ENCODE measurements at places on chromosomes 5 and 9.

GRCh38 chr5:1243487-1244130 lies 18.4 kb downstream of the SLC6A18 start:
- peak; percentile 51 for DNase-seq

DNA sequence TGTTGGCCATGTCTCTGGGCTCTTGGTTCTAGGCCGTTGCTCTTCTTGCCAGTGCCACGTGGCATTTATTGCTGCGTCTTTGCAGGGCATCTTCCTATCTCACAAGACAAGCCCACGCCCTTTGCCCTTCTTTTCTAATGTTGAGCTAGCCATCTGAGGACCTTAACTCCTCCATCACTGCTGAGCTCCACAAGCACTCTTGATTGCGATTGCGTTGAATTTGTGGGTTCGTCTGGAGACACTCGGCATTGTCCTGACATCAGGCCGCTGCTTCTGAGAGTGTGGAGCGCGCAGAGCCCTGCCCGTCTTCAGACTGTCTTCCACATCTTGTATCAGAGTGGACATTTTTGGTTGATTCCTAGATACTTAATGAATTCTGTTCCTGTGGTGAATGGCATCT lies 14.5 kb upstream of the FCN1 start:
- DNase-seq, result no peak

DNA sequence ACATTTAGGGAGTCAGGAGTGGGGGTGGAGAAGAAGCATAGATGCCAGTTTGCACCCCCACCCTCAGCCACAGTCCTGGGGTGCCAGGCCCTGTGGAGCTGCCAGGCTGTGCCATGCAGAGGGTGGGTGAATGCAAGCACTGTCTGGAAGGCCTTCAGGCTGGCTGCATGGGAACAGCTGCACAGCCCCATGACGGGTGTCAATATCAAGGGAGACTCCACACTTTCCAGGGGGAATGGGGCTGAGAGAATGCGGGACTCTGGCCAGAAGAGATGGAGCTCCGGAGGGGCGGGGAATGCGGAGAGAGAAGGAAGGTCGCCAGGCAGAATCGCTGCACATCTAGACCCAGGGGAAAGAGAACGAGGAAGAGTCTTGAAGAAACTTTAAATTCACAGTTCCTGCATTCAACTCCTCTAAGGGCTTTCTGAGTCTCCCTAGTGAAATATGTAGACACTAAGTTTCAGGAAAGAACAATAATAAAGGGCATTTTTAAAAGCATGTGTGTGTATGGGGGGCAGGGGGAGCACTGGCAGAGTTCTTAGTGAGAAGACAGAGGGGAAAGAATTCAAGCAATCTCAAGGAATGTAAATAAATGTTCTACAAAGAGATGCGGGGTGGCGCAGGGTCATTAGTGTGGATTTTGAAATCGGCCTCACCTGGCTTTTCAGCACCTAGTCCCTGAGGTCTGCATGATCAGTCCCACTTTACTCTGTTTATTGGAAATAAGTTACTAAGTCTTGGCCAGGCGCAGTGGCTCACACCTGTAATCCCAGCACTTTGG lies 59.1 kb downstream of the BOD1 start:
- peak; percentile 51 for DNase-seq

DNA sequence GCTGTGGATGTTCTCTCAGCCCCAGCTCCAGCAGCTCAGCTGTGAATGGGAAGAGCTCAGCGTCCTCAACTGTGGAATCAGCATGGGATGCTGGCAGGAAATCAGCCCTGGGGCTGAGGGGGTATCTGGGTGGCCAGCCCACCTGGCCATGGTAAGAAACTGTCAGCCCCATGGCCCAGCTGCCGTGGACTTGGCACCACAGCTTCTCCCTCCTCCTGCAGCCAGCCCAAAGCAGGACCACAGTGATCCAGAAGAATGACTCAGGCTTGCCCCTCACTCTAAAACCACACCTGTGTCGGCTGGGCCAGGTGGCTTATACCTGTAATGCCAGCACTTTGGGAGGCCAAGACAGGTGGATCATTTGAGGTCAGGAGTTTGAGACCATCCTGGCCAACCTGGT lies 48.0 kb downstream of the SAR1B start:
- no peak for DNase-seq

DNA sequence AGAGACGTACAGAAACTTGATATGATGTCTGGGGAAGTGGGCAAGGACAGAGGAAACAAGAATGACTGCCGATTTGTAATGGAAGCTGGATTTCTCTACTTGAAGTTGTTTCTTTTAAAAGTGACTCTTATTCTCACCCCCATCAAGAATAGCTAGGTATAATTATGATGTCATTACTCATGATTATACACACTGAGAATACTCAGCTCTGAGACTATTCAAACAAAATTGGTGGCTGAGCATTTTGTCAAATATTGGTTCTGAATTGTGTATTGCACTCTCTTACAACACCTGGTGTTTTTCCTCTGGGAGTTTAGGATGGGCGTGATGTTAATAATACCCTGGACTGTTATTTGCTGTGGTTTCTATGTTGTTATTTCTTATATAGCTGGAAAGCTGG lies 46.3 kb downstream of the MAST4 start:
- no peak for DNase-seq

GRCh38 chr5:170273968-170274710 lies 23.4 kb downstream of the LCP2 start:
- DNase-seq, result peak; percentile 84

- no peak for DNase-seq
Measured at GRCh38 chr5:172452398-172453205, 1.7 kb downstream of the SH3PXD2B start.

- no peak for DNase-seq
Measured at GRCh38 chr5:81212211-81212751, 20.8 kb upstream of the CKMT2 start.

GRCh38 chr9:16210440-16210839 lies 657.6 kb downstream of the CCDC171 start:
- DNase-seq, result no peak

DNA sequence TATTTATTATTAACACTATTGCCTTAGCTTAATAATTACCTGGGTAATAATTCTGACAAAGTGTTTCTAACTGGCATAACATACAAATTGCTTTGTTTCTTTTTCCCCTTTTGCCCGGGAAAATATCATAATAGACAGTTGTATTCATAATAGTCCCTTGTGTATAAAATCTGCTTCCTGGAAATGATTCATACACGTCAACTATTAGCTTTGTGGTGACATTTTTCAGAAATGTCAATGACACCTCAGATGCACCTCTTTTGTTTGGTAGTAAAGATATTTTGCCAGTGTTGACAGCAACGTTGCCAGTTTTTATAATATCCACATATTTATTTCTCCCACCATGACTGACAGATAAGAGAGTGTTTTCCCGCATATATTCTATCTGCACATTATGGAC lies 73.0 kb downstream of the RASEF start:
- DNase-seq, result no peak

DNA sequence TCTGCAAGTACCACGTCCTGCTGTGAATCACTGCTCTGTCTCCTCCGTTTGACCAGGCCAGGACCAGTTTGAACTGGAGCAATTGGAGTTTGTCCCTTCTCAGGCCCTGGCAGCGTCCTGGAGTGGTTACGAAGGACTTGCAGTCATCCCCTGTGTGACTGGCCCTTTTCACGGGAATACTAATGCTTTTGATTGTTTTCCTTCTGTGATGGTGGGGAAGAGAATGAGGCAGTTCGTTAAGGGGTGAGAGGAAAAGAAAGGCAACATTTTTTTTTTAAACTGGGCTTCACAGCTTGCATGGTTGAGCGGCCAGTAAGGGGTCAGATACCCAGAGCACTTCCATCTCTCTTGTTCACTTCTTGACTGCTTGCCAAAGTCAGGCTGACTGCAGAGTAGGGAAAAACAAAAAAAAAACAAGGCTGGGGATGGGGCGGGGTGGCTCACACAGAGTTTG lies 153.5 kb upstream of the STK32A start:
- no peak for DNase-seq

GRCh38 chr5:107668154-107669095 lies 2.3 kb downstream of the EFNA5 start:
- DNase-seq, result peak; percentile 51

DNA sequence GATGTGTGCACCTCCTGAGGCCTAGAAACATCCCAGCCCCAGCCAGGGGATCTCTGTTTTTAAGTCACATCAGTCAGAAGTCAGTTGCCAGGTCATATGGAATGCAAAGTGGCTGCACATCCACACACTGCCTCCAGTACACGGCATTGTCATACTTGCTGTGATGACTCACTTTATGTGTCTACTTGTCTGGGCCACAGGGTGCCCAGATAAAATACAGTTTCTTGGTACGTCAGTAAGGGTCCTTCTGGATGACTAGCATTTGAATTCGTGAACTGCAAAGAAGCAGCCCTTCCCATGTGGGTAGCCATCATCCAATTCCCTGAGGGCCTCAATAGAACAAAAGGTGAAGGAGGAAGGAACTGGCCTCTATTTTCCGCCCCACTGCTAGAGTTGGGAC lies 27.7 kb downstream of the AUH start:
- DNase-seq, result no peak

DNA sequence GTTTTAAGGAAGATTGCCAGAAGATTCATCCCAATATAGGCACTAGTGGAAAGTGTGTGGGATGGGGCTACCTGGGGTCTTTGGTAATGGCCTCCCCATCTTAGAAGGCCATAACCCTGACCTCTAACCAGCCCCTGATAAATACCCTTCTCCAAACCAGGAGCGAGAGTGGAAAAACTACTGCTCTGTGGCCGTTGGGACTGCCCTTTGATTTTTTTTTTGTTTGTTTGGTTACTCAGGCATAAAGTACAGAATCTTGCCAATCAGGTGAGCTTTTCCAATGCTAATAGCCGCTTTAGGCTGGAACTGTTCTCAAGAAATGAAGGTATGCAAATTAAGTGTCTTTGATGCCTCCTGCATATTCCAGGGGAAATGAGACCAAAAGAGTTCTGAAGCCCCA lies 153.7 kb downstream of the ADAMTS12 start:
- no peak for DNase-seq

- DNase-seq, result no peak
Measured at GRCh38 chr5:170330568-170331054, 33.0 kb upstream of the LCP2 start.

- DNase-seq, result no peak
Measured at GRCh38 chr5:59095480-59095879, 512.6 kb downstream of the RAB3C start.

DNA sequence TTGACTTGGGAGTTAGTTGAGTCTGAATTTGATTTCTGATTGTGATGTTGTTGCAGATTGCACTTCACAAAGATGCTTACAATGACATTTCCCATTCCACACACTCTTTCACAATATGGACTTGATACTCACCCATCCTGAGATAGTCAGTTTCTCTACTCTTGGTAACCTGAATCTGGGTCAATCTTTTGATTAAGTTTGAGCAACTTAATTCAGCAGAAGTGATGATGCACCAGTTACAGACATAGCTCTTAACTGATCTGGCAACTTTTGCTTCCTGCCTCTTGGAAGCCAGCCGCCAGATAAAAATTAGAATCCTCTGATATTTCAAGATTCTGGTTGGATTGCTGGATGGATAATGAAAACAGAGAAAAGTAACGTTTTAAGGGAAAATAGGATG lies 79.7 kb upstream of the OSMR start:
- DNase-seq, result no peak

DNA sequence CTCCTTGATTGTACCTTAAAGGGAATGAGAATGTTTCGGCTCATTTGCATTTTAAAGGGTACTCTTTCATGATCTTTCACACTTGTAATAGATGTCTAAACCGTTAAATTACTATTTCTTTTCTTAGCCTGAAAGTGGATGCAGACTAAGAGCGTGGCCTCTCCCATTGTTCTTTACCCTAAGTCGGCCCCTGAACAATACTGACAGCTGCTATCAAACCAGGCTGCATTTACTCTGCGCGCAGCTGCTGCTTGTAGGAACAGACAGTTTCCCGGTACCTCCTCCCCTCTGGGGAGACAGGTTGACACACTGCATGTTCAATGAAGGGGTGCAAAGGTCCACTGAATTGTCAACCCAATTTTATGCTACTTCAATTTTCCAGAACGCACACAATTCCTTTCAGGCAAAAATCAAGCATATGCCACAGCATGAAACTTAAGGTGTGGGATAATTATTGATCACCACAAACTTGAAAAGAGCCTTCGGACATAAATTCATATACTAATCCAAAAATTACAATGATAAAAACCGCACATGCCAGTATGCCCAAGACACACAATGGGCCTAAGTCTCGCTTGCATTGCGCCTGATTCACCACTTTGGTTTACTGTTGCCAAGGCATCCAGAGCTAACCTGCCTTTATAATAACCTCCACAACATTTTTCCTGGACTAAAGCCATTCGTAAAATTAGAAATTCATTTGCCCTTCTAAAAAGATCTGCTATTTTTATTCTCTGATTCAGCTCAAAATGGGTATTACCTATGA lies 39.7 kb downstream of the TLE1 start:
- peak; percentile 40 for DNase-seq

DNA sequence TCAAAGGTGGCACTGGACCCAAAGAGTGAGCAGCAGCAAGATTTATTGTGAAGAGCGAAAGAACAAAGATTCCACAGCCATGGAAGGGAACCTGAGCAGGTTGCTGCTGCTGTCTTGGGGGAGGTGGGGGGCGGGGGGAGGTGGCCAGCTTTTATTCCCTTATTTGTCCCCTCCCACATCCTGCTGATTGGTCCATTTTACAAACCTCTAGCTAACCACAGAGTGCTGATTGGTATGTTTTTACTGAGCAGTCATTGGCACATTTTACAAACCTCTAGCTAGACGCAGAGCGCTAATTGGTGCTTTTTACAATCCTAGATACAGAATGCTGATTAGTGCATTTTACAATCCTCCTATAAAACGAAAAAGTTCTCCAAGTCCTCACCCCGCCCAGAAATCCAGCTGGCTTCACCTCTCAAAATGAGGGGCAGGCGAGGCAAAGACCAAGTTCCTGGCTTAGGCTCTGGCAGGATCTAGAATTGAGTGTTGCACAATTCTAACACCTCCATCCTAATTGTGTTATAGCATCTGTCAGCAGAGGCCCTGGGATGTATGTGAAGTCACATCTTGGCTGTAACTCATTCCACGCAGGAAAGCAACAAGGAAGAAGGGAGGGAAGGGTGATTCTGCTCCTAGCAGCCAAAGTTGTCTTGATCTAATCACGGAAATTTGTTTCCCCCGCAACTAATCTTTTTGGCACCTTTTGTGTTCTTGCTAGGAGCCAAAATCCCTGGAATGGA lies 34.3 kb downstream of the ROR2 start:
- DNase-seq, result no peak

DNA sequence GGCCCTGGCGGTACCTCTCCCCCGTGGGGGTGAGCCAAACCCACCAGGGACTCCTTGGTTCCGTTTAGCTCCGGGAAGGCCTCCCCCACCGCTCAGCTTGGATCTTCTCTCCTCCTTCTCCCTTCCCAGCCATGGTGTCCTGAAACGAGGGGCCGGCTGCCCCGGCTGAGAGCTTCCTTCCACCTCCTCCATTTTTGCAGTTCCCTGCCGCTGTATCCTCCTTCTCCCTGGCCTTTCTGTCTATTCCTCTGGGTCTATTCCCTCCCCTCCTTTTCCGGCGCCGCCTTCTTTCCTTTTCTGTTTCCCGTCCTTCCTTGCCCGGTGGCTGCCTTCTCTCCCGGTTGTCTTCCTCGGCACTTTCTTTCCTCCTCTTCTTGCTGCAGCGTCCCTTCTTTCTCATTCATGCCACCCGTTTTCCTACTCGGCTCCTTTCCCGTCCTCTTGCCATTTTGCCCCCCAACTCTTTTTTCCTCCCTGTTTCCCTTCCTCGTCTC lies 110.4 kb downstream of the LIFR start:
- no peak for DNase-seq
